Cardiac fibroblast (primary cell): ENCODE measurements at places on chromosomes 16 and 17.
A peak's percentile ranks its signal among the peaks of the same experiment; 100 is the strongest.

GRCh38 chr17:8123695-8124349 lies at the start of gene HES7:
TSS of gene HES7 (minus strand) at chr17:8124106. CDS start at chr17:8124084, 22 bp downstream.
- no peak for DNase-seq

- DNase-seq = peak; percentile 52
These were observed 22.9 kb downstream of the DHRS7C start for GRCh38 chr17:9768381-9768934.

GRCh38 chr17:82985973-82986372 lies 93.4 kb upstream of the METRNL start:
- DNase-seq = no peak

DNA sequence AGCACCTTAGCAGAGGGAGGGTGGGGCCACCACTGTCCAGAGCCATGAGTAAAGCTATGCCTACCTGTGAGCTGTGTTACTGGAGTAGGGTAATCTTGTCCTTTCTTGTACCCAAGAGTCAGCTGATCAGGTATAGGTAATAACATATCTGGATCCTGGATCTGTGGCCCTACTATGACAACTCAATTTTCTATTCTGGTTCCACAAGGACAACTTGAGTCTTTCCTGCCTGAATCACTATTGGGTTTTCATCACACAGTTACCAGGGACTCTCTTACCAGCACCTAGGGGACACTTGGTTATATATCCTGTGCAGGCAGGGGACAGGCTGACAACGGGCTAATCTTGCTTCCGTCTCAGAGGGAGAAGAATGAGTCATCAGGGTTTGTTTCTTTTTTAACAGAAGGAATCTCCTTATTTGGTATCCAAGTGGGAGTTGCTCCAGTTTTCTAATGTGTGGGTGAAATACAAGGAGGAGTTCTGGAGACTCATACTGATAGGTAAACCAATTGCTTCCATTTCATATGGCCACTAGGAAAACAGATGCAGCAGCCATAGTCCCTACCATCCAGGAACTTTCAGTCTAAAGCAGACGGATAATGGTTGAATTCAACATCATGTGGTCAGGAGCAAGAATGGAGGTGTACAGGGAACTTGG lies 6.8 kb downstream of the ZNF267 start:
- DNase-seq = peak; percentile 77

GRCh38 chr16:6753553-6753952 lies 579.1 kb upstream of the RBFOX1 start:
- no peak for DNase-seq

DNA sequence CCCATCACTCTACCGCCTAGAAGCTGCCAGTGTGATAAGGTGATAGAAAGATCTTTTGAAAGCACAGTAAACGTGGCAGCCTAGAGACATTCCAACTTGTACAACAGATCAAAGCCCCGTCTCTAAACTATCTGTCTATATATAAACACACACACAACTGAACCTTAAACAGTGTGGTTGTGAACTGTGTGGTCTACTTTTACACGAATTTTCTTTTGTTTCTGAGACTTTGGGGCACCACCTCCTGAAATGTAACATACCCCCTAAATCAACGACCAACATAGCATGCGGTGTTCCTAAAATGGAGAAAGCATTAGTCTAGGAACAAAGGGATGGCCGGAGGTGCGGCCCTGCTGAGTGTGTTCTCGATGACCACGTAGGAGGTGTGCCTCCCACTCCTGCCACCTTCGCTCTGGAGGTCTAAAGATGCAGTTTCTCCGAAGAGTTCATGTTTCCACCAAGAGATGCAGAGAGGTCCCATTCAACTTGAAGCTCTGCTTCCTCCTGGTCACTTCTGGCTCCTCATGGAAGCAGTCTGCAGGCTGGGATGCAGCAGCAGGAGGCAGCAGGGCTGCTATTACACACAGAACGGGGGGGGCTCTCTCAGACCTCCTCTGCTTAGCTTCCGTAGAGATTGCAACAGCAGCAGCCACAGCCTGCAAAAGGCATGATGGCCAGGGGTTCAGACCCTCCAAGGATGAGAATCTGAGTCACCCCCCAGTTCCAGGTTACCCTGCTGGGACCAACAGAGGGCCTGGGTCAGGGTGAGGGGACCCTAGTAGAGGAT lies 22.6 kb upstream of the USP10 start:
- no peak for DNase-seq

GRCh38 chr17:28468781-28469180 lies 4.7 kb upstream of the SLC13A2 start:
- no peak for DNase-seq

GRCh38 chr16:86343796-86344585 lies 166.3 kb upstream of the FOXF1 start:
- DNase-seq = peak; percentile 24

- DNase-seq = peak; percentile 77
These were observed 32.8 kb upstream of the ETV4 start for GRCh38 chr17:43578699-43579565.

DNA sequence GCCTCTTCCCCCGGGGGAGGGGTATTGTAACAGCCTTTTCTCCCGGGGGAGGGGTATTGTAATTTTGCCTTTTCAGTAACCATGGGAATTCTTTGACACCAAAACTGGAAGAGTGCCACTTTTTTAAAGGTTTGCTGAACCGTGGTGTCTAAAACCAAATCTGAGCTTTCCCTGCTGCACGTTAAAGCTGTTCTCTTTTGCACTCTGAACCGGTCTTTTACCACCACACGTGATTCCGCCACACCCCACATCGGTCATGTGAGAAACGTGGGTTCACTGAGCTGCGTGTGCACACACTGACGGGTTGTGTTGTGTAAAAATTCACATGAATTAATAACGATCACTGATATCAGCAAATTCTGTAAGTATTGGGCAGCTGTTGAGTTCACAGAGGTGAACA lies 9.2 kb upstream of the ACSF3 start:
- no peak for DNase-seq

GRCh38 chr17:49545806-49546545 lies 29.7 kb upstream of the NXPH3 start:
- DNase-seq = no peak

- DNase-seq = no peak
These were observed 10.6 kb upstream of the RHBDF2 start for GRCh38 chr17:76511668-76512365.

- DNase-seq = no peak
These were observed 737 bp downstream of the CANT1 start for GRCh38 chr17:79008666-79009387.

DNA sequence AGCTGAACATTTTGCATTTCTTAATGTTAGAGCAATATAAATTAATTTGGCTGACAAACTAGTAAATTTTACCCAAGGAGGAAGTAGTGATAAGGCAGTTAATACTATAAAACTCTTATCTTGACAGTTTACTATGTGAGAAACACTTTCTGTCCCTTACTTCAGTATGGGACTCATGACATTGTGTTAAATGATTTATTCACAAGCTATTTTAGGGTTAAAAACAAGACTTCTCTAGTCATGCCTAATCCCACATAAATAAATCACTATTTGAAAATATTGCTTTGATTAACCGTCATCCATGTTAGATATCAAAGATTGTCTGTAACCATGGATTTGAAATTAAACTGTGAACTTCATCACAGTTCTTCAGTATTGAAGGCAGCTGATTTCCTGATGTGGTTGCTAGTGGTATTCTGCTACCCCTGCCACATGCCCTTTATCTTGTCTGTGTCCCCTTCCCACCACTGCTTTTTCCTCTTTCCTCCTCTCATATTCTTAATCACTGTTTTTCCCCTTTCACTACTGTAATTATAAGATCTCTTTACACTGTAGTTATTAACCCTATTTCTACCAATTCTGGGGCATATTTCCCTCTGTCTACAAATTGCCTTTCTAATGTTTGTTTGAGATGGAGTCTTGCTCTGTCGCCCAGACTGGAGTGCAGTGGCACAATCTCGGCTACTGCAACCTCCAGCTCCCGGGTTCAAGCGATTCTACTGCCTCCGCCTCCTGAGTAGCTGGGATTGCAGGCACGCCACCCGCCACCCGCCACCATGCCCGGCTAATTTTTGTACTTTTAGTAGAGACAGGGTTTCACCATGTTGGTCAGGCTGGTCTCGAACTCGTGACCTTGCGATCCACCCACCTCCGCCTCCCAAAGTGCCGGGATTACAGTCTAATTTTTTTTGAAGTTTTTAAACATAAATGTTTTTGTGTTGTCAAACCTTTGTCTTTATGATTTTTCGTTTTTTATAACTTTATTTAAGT lies 95.6 kb downstream of the STXBP4 start:
- DNase-seq = no peak

GRCh38 chr17:65433592-65433991 lies 127.9 kb downstream of the AXIN2 start:
- DNase-seq = peak; percentile 72

- no peak for DNase-seq
These were observed 101.6 kb downstream of the SKAP1 start for GRCh38 chr17:48328457-48328856.

DNA sequence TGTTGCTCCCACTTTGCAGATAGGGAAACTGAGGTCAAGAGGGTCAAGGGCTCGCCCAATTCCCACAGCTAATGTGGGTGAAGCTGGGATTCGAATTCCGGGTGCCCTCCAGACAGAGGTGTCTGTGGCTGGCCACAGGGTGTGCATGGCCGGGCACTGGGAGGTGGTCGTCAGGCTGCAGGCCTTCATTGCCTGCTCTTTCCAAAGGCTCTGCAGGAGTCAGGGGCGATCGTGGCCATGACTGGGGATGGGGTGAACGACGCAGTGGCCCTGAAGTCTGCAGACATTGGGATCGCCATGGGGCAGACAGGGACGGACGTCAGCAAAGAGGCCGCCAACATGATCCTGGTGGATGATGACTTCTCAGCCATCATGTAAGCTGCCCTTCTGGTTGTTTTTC lies 49.8 kb downstream of the MEAK7 start:
- no peak for DNase-seq

GRCh38 chr16:12793120-12793864 lies 10.4 kb downstream of the CPPED1 start:
- no peak for DNase-seq

- no peak for DNase-seq
These were observed 8.3 kb downstream of the SLC35G3 start for GRCh38 chr17:35185849-35186248.

DNA sequence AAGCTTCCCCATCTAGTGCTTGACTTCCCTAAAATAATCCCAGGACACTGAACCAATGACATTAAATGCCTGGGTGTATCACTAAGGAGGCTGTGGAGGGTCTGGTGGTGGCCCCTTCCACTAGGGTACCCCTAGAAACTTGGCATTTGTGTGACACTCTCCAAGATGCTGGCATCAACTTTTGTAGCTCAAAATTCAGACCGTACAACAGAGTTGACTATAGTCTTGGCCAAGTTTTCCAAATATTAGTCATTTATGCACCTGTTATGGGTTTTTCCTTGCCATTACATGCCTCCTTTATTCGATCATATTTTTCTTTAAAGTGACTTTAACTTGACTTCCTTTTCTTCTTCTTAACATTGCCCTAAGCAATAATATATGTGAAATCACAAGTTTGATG lies 124.8 kb upstream of the CACNG3 start:
- DNase-seq = no peak

GRCh38 chr17:4786106-4786511 lies at the start of gene VMO1:
TSS of gene VMO1 (minus strand) at chr17:4786364. CDS start at chr17:4786352, 12 bp downstream.
- DNase-seq = peak; percentile 28
